ENCODE measurements at places on chromosomes 2 and 18.

DNA sequence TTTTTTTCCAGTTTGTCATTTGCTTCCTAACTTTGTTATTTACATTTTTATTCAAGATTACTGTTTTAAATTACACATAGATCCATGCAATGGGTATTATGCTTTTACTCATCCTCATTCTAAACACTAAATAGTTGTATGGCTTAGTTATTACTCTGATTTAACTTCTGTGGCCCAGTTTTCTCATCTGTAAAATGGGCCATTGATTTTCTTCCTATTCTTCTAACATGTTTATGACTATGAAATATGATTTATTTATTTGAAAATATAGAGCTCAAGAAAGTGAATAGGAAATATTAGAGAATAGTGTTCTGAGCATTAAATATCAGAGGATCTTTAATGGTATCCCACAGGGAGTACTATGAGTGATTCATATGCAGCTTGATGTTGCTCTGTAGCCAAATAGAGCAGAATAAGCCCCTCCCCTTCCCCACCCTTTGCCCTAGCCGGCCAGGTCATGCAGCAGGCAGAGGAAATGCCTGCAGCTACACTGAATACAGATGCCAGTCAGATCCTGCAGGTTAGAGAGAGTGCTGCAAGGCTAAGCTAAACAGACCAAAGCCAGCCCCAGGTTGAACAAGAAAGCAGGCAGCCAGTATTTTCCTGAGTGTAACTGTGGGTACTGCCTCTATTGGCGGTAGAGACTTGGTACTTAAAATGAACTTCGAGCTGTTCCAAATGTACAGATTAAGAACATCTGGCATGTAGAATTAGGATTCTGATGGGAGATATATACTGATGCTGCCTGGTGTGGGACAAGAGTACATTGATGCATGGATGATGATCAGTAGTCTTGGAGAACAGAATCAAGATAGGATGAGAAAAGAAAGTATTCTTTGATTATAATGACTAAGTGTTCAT is 11.7 kb upstream of the ACYP2 start:
- DNase-seq = no peak

DNA sequence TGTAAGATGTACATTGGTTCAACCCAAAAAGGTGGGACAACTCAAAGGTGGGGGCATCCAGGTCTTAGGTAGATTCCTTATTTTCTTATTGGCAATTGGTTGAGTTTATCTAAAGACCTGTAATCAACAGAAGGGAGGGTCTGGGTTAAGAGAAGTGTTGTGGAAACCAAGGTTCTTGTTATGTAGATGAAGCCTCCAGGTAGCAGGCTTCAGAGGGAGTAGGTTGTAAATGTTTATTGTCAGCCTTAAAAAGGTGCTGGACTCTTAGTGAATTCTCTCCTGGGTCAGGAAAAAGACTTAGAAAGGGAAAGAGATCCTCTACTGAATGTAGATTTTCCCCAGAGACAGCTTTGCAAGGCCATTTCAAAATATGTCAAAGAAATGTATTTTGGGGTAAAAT is 125.3 kb upstream of the NDUFV2 start:
- DNase-seq = no peak

DNA sequence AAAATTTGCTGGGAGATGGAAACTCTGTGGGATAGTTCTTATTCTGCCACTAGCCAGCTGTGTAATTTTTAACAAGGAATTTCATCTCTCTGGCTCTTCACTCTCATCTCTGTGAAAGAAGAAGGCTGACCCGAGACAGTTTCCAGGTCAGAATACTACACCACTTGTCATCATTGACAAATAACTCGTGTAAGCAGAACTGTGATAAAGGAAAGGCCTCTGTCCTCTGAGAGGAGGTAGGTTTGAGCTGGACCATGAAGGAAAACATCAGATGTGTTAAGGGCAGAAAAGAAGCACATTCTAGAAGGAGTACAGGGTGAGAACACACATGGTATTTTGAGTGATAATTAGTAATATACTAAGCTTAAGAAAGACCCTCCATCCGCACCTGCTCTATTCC is 211.4 kb upstream of the DDX18 start:
- no peak for DNase-seq

DNA sequence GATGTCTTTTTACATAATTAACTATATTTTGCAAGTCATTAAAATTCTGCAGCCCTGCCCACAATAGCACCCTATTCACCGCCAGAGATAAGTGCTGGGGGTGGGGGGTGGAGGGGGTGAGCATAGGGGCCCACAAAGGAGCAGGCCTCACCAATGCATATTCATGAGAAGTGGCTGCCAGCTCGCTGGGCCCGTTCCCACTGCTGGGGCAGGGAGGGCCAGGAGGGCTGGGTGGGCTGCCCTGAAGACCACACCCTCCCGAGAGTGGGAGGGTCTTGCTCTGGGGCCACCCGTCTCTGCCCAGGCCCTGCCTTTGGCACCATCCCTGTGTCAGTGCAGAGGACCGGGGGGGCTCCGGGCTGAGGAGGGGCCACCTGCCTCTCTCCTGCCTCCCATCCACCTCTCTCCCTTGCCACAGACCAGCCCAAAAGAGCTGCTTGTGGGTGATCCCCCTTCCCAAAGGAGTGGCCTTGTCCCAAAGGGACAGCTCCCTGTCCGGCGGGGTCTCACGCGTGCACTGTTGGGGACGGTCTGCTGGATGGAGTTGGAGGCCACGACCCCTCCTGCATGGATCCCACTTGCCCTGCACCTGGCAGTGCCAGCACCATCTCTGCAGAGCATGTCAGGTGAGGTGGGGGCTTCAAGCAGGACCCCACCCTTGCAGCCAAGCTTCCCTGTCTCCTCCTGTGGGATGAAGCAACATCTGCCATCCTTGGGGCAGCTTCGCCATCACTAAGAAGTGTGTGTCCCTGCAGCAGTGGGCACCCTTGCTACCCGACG is 138.8 kb upstream of the GPC1 start:
- DNase-seq = peak; percentile 79

DNA sequence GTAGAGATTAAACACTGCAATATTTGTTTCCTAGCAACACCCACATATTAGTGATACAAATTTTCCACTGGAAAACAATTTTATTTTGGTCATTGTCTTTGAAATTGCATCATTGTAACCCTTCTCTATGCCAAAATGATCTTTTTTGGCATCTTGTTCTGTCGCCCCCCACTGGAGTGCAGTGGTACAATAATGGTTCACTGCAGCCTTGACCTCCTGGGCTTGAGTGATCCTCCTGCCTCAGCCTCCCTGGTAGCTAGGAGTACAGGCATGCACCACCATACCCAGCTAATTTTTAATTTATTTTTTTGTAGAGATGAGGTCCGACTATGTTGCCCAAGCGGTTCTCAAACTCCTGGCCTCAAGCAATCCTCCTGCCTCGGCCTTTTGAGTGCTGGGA is 117.4 kb downstream of the PIK3C3 start:
- DNase-seq = no peak

- DNase-seq = no peak
Measured at GRCh38 chr2:6916224-6916623, 988 bp upstream of the RNF144A start.

GRCh38 chr18:28728891-28729290 is 552.0 kb upstream of the CDH2 start:
- DNase-seq = no peak

GRCh38 chr18:61637905-61638595 is 254.8 kb downstream of the RNF152 start:
- peak; percentile 80 for DNase-seq

GRCh38 chr2:136164280-136164776 is 46.4 kb upstream of the CXCR4 start:
- no peak for DNase-seq

- no peak for DNase-seq
Measured at GRCh38 chr2:145909175-145909755, 1389.3 kb upstream of the ZEB2 start.

DNA sequence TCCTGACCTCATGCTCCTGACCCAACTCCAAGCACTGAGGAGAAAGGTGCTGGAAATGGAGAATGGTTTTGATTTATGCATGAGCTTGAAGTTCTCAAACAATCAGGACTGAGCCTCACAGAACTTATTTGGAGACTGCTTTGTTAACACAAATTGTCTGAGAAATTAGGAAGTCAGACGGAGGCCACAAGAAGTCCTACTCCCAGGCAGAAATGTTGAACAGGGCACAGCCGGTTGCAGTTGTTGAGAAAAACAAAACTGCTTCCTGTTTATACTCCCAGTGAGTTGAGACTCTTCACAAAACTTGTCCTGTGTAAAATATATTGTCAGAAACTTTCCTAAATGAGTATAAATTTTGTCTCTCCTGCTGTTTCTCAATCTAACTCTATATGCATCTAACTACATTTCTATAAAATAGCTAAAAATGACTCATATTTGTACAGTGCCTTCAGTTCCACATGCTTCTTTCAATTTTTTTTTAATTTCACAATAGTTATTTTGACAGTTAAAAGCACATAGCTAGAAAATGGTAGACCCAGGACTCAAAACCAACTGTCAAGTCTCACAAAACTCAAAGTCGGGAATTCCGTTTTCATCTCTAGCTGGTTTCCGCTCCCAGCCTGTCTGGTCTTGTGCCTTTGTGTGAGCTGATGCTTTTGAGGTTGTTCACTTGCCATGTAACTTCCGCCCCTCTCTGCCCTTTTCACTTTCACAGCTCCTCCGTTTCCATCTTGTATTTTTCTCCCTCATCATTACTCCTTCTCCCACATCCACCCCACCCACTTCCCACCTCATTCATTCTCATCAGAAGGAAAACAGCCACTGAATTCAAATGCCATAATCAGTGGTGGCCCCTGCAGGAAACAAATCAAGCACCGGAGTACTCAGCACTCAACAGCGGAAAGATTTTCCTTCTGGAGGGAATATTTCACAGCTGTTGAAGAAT is 215.0 kb downstream of the SUCLG1 start:
- DNase-seq = no peak

DNA sequence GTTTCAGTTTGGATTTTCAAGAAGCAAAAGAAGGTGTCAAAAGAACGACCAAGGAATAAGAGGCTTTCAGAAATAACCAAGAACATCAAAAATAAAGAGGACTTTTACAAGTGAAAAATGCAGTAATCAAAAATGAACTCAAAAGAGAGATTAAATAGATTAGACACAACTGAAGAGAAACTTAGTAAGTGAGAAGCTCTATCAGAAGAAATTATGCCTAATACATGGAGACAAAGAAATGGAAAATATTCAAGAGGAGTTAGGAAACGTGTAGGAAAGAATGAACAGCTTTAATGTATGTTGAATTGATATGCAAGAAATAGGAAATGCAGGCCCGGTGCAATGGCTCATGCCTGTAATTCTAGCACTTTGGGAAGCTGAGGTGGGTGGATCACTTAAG is 145.8 kb downstream of the ACOXL start:
- DNase-seq = no peak

DNA sequence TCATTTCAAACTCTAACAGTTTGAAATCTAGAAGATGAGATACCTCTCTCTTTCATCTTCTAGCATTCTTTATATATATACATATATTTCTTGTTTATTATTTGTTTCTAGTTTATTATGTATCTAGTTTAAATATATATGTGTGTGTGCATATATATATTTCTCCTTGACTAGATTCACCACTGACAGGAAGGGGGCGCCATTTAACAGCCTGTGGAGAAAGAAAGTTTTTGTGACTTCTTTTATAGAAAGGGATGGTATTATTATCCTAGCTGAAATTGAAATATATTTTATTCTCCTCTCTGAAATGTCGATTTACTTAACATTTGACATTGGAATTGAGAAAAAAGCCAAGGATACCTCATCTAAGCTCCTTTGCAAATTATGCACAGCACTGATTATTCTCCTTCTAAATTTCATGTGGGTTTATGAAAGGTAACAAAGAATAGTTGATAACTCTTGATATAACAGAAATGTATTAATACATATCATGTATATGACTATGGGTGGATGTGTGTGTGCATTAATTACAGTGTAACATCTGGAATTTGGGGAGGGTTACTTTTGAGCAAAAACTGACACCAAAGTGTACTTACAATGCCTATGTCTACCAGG is 160.7 kb upstream of the NT5C1B start:
- no peak for DNase-seq

DNA sequence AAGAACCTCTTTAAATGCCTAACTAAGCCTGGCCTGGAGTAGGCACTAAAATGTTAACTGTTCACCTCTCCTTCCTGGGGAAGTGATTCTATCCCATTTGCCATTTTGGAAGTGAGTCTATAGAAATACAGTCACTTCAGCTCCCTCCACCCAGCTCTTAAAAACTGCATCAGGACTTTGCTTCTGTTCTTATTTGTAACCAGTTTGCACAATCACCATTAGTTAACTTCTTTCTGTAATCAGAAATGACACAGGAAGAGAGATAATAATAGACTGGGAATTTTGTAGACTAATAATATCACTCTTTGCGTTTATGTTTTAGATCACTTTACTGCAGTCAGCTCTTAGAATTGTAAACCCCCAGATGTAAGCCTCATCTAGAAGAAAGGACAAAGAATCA is 16.0 kb upstream of the MARCO start:
- DNase-seq = no peak

GRCh38 chr2:213281156-213281555 is 3.1 kb upstream of the SPAG16 start:
- DNase-seq = no peak

DNA sequence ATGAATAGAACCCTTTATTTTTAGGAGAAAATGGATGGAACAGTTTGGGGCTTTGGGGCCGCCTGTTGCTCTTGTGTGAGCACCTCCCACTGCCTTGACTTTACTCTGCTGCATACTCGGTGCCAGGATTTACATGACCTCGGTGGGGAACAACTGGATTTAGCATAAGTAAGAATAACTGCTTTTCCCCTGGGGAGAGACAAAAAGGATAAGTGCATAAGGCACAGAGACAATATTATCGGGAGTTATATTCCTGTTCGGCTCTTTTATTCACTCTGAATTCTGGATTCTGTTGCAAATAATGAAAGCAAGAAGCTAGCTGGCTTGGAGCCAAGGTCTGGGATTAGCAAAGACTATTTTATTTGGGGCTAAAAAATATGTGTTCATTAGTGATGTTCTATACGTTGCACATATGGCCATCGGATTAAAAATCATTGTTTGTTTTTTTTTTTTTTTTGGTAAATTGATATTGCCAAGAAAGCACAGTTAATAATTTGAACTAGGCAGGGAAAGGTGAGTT is 69.8 kb downstream of the CYBRD1 start:
- no peak for DNase-seq

DNA sequence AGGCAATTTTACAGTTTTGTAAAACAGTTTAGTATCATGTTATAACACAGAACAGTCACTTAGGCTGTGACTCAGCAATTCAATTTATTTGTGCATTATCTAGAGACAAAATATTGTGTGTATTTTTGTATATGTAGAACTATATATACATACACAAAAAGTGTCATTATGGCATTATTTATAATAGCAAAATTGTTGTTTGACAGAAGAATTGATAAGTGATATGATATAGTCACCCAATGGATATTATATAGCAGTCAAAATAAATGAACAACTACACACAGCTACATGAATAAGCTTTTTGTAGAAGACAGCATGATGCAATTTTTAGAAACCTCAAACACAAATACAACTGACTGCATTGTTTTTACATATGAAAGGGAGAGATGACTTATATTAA is 334.0 kb downstream of the TRIB2 start:
- no peak for DNase-seq

Measured in spinal cord (tissue), 10 donors.